MCF 10A (cell line): ENCODE measurements at places on chromosomes 7 and 10. TPM values are rescaled to one million over a fixed set of nuclear protein-coding genes. Genes with fewer than 3 reads are reported as not detected.
A peak's percentile ranks its signal among the peaks of the same experiment; 100 is the strongest.

NPSR1 gene
- not detected in 2 replicates for total RNA-seq

DNA sequence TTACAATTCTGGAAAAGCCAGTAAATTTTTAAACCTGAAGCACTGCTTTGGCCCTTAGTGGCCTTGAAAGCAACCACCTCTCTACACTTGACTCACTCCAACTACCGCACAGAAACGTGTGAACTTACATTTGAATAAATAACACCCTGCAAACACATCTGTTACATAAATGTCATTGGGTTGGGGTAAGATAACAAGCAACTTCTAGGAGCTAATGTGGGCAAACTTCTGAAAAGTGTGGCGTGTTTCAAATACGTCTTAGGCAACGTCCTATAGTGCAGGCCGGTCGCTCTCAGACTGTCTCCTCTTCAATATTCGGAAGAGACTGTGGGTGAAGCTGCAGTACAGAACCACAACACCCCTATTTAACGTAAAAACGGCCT, 474 bp downstream of the ORC5 start:
- peak; percentile 20 for DNase-seq

- no peak for DNase-seq
Observed at GRCh38 chr7:27606270-27607209, 56.1 kb downstream of the HIBADH start.

DNA sequence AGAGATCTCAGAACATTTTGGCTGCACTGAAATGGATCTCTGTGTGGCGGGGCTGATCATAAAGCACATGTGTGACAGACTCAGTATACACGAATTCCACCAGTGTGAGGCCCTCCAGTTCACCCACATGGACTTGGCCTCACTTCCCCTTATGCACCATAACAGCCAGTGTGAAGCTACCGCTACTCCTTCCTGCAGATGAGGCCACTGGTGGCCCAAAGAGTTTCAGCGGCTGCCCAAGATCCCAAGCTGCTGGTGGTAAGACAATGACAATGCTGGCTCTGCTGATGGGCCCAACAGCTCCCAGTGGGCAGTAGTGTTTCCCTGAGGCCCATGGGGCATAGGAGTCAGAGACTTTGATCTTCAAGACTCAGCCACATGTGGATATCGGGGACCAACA, 21.0 kb upstream of the C10orf71 start:
- no peak for DNase-seq
